MM.1S (cell line): ENCODE measurements at places on chromosomes 11 and 22.

DNA sequence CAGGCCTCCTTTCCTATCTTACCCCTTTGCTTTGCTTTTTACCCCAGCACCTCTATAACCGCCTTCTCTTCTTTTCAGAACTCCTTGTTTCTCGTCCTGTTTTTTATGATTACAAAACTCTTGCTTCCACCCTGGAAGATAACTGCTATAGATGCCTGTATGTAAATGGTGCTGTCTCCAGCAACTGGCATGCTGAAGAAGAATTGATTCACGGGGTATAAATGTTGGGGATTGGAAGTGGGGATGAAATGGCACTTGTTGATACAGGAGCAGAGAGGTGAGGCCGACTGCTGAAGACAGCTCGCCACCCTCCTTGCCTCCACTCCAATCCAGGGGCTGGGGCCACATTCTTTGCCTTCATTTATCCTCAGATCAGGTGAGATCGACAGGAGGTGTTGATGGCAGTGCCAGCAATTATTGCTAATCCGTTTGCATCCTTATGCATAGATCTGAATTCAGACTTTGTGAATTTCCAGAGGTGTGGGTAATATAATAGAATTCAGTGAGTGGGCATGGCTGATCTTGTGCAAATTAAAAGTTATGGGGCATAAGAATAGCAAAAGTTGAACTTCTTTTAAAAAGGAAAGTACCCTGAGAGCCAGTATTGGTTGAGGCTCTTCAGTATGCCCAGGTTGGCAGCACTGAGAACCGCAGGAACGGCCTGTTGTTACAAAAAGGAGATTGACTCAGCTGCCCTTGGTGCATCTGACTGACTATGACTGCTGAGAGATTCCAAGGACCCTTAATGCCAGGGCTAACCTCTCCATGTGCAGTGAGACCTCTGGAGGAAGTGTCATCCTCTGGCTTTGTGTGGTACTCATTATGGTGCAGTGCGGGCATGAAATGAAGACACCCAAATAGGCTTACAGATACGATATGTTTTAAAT lies 5.3 kb downstream of the NEAT1 start:
- DNase-seq, result peak; percentile 63

DNA sequence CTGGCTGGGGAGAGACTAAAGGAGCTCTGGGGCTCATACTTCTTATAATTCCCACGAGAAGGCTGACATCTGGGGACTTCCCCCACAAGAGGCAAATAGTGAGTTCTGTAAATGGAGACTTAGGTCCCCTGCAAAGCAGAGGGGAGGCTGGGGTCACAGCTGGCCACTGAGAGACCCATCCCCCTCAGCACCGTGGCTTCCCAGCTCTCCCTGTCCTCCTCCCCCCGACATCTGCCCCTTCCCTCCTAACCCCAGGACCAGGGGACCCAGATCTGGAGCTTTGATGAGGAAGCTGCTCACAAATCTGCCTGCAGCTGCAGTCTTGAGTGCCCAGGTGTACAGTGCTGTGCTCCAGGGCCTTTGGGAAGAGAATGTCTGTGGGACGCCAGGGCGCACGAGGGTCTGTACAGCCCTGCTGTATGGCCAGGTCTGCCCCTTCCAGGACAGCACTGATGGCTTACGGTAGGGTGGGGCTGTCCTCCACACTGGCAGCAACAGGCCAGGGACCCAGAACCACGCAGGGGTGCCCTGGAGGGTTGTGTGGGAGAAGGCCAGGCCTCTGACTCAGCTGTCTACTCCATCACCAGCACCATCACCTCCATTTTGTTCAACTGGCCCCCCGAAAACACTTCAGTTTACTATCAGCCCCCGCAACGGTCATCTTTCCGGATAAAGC lies 1.1 kb downstream of the RGL4 start:
- DNase-seq, result no peak

- DNase-seq, result no peak
These were observed 1.5 kb downstream of the MAP6 start for GRCh38 chr11:75667255-75667830.

GRCh38 chr22:39289533-39289932 lies 29.9 kb downstream of the RPL3 start:
- no peak for DNase-seq

DNA sequence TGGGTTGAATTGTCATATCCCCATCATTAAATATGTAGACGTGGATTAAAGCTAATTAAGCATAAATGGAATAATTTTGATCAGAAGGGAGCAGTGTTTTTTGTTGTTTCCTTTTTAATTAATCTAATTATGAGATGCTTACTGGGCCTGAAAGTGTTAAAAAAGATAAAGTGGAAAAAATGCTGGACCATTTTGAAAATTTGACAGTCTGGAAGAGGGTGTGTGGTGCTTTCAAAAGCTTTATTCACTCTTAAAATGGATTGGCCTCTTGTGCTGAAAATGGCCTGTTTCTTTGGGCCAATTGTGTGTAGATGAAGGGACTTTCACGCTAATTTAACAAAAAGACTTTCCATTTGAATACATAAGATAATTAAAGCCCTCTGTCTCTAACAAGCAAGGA lies 1.8 kb downstream of the TNRC6B start:
- DNase-seq, result no peak

GRCh38 chr11:57353446-57353845 lies 15.3 kb downstream of the P2RX3 start:
- no peak for DNase-seq

GRCh38 chr22:17920992-17921650 lies 103.2 kb downstream of the MICAL3 start:
- no peak for DNase-seq

DNA sequence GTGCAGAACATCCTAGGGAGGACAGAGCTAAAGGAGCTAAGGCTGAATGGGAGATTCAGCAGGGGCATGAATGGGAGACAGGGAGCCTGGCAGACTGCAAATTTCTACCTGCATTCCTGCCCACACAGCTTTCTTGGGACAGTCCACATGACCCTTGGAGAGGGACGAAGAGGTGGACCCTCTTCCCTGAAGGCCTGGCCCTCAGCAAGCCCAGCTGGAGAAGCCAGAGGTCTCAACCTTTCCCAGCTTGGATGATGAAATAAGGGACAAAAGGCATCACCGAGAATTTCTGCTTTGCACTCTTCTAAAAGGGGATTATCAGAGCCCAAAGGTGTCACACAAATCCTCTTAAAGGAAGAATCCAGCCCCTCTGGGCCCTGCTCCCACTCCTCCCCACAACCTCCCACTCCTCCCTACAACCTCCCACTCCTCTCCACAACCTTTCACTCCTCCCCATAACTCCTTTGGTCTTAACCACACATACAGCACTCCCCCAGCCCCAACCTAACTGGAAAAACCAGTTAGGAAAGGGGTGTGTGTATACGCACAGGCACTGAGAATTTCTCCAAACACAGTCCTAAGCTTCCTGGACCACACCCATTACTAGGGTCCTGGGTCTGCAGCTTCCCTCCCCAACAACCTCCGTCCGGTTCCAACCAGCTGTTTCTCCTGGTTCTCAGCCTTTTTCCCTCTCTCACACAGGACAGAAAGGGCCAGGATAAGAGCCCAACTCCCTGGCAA lies 38.4 kb downstream of the RPL27A start:
- DNase-seq, result no peak

- no peak for DNase-seq
These were observed 12.4 kb downstream of the PCSK7 start for GRCh38 chr11:117219455-117219854.

DNA sequence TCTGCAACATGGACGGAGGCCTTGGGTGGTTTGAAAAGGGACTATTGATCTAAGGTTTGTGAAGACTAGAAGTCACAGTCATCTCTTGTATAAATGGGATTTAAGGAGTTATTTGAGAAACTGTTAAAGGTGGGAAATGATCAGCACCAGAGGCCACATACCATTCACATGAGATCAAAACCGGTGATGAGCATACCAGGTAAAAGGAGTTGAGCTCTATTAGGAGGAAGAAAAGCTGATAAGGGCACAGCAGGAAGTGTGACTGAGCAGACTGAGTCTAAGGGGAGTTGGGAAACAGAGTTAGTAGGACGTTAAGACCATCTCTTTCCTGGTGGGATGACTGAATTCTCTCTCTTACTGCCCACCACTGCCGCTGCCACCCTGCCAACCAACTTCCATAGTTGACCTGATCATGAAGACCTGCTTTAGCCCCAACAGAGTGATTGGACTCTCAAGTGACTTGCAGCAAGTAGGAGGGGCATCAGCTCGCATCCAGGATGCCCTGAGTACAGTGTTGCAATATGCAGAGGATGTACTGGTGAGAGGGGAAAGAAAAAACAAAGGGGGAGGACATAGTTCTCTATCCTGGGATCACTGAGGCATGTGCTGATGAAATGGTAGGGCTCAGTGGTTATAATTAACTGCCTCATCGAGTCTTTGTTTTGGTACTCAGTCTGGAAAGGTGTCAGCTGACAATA lies 7.6 kb downstream of the EIF3F start:
- DNase-seq, result no peak

DNA sequence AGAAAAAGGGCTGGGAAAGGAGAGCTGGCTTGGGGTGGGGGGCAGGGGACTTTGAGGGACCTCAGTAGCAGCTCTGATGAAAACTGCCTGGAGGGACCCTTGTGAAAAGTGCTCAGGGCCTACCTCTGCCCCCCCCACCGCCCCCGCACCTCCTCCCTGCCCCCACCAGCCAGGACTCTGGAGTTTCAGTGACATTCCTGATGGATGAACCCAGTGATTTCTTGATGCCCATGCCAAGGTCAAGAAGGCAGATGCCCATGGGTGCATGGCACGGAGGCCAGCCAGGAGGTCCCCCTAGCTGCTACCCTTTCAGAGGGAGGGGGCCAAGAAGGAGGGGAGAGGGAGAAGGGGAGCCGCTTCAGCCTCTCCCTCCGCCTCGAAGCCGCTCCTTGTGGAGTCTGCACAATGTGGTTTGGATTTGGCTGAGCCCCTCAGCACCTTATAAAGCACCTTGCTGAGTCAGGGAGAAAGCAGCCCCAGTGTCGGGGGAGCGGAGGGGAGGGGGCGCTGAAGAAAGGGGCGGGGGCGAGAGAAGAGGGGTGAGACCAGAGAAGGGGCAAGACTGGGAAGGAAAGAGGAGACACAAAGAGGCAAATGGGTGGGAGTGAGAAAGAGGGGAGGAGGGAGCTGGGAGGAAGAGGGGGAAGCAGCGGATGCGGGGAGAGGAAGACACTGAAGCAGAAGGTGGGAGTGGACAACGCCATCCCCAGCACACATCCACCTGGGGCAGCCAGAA lies 2.1 kb upstream of the CLCF1 start:
- DNase-seq, result no peak

GRCh38 chr11:66317322-66317722 lies 478 bp upstream of the CD248 start:
- no peak for DNase-seq

DNA sequence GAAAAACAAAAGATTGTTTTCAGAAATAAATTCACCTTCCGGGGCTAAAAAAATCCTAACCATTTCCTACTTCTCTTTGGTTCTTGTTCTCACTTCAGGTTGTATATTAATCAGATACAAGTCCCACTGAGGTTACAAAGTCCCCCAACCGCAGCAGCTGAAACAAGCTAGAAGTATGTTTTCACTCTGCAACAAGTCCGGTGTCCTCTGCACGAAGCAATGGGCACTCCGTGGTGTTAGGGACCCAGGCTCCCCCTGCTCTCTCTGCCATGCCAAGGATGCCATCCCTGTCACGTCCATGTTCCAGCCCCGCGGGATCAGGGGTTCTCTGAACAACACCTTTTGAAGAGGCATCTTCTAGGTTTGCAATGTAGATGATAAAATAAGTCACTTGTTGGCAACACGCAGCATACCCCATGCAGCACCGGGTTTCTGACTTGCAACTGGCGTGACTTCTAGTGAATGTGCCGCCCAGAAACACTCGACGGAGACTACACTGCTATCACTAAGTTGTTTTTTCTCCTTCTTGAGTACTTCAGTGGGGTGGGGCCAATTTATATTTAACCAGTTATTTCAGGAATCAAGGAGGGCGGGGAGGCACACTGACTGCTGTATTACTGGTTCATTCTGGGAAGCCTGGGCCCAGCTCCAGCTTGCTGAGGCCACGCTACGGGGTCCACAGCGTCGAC lies 25.4 kb upstream of the GSTP1 start:
- DNase-seq, result no peak

- DNase-seq, result no peak
These were observed 207.5 kb downstream of the PGR start for GRCh38 chr11:100922121-100922520.

DNA sequence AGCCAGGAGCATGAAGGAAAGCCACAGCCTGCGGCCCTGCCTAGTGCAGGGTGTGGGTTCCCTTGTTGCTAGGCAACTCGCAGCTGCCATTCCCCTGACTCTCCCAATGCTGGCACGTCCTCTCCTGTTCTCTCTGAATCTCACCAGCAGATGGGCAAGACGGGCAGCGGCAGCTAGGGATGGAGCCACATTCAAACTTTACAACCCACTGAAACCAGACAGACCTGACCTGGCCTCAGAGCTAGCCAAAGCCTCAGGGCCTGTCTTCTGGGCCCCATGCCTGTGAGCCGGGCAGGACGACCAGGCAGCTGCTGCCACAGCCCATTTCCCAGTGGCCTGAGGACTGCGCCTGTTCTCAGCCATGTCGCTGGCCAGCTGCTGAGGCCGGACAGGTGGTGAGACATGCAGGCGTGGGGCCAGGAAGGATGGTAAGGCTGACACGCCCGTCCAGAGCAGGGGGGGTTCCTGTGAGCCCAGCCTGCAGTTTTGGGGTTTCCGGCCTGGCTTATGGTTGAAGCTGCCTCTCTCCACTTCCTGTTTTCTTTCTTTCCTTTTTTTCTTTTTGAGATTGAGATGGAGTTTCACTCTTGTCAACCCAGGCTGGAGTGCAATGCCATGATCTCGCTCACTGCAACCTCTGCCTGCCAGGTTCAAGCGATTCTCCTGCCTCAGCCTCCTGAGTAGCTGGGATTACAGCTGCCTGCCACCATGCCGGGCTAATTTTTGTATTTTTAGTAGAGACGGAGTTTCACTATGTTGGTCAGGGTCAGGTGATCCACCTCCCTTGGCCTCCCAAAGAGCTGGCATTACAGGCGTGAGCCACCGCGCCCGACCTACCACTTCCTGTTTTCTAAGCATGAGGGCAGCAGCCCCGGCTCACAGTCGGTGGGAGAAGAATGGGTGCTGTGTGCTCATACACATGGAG lies 4.1 kb downstream of the SUN2 start:
- peak; percentile 92 for DNase-seq

GRCh38 chr11:10584071-10584501 lies 15.6 kb upstream of the LYVE1 start:
- DNase-seq, result no peak

DNA sequence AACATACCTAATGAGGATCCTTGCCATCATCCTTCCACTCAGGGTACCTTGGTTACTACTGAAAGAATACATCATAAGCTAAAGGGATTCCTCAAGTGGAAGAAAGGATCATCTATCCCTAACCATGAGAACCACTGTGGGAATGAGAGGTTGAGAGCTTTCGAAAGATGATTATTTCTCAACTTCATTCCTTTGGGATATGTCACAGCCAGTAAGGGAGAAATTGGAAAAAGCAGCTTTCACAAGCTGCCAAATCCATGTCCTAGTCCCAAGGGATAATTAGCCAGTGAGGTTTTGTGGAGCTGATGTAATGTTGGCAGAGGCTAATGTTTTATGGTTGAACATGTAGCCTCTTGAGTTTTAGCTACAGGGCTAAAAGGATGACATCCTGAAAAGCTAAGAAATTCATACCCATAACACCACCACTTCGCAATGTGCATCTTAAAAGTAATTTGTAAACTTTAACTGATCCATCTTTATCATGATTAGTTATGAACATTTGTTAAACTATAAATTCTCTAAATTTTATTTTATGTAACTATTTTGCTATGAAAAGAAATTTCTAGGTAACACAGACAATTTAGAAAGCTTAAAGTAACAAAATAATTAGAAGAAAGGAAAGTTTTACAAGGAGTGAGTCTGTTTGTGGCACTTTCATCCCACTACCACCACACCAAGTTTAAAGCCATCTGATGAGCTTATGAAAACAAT lies 123.9 kb downstream of the MRTFA start:
- no peak for DNase-seq
